ENCODE measurements at places on chromosomes 2 and 18.

DNA sequence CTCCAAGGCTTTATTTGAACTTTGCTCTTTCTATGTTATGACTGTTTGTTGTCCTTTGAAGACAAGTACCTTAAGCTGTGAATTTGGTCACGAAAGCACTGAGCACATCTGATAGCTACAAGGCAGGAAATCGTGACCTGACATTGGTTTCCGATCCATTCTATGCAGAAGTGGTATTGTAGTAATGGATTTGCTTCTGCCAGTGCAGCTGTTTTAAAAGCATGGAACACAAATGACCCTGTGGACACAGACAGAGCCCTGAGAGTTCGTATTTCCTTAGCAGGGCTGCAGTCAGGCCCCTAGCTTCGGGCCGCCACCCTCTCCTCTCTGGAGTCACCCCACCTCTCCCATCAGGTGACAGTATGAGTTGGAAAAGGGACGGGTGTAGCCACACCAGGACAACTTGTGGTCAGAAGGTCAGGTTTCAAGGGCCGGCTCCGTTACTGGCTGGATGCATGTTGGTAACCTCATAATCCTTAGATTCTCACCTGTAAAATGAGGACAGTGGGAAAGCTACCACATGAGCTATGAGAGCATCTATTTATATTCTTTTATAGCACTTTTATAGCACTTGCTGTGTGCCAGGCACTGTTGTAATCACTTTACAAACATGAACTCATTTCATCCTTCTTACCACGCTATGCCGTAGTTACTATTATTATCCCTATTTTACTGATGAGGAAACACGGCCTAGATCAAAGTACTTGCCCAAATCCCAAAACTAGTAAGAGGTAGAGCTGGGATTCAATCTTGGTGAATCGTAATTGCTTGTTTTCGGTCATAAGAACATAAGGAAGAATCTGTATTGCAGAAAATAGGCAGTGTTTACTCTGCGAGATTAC is 70.2 kb downstream of the SPATS2L start:
- peak; percentile 89 for DNase-seq

DNA sequence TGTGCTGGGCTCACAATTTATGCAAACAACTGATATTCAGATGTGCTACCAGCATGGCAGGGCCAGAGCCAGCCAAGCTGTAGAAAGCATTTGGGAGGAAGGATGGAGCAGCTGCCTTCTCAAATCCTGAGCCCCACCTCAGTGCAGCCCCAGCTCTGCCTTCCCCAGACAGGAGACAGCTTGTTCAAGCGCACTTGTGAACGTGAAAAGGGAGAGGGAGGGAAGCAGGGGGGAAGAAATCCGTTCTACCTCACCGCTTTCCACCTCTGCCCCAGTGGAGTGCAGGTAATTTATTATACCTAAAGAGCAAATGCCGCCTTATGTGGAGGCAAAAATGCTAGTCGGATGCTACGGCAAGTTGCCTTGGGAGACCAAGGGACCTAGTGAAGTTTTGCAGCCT is 66.0 kb upstream of the SLC14A2 start:
- no peak for DNase-seq

- no peak for DNase-seq
Measured at GRCh38 chr18:10111191-10111590, 197.4 kb downstream of the VAPA start.

DNA sequence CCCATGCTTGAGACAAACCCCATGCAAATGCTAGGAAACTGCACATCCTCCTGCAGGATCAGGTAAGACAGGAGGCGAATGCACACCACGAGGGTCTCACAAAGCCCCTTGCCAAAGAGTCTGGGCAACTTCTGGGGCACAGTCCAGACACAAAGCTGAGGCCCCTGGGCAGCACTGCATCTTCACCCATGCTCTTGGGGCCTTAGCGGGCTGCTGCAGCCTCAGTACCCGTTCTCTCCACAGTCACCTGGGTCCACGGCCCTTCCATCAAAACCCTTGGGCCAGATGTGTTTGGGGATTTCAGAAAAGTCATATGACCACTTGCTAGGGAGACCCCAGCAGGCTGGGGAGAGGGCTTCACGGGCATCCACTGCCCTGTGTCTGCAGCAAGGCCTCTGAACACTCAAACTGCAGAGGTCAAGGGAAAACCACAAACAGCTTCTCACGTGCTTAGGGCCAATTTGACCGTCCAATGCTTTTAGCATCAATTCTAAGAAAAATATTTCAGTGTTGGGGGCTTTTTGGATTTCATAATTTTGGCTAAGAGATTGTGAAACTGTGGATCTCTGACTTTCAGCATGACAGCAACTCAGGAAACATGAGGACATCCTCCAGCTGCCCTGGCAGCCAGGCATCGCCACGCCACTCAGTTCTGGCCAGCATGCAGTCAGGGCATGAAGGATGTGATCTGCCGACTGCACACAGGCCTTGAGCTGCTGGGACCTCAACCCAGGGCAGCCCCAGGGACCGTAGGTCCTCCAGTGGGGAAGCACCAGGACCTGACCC is 20.0 kb downstream of the PASK start:
- no peak for DNase-seq

DNA sequence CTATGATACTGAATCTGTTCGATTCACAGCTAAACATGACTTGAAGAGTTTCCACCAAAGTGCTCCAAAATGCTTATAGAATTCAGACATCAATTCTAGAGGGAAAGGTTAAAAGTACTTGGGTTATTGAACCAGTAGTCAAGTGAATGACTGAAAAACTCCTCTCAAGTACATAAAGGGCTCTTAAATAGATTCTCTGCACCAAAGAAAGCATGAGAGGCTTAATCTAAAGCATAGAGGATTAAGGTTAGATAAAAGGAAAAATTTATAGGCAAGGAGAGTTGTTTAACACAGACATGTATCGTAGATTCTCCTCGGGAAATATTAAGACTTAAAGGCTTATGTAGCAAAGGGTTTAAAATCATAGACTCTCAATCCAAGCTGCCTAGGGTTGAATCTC is 701.4 kb downstream of the ERBB4 start:
- no peak for DNase-seq

- no peak for DNase-seq
Measured at GRCh38 chr2:233260661-233261060, 9.2 kb downstream of the ATG16L1 start.

DNA sequence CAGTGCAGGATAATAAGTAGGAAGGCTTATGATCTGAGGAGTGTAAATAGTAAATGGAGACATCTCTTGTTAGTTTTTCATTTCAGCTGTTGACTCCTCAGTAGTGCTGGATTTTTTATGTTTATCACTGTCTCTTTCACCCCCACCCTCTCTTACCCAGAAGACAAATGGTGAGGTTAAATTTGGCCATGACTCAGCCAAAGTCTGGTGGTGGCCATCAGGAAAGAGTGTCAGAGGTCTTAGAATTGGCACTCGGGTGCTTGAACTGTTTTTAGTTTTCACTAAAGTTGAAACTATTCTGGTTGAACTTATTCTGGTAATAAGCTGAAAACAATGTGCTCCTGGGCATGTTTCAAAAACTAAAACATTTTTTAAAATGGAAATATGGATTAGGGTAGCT is 123.3 kb downstream of the FHOD3 start:
- no peak for DNase-seq

- no peak for DNase-seq
Measured at GRCh38 chr2:239793836-239794235, 231.3 kb downstream of the NDUFA10 start.

DNA sequence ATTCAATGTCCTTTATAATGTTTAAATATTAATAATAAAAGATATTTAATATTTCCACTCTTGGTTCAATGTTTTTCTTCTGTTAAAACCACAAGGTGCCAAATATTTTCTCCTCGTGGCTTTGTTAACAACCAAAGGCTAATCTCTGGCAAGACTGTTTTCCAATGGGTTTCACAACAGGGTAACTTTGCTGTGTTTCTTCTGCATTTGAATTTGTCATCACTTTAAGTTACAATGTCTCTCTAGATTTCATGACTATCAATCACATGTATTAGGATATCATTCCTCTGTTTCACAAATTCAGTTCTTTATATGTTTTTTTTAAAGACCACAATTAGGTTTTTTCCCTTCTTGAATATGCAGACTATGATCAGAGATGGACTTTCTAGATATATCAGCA is 469.8 kb upstream of the ACVR2A start:
- DNase-seq: no peak

GRCh38 chr2:134432435-134432883 is 178.6 kb downstream of the MGAT5 start:
- no peak for DNase-seq

DNA sequence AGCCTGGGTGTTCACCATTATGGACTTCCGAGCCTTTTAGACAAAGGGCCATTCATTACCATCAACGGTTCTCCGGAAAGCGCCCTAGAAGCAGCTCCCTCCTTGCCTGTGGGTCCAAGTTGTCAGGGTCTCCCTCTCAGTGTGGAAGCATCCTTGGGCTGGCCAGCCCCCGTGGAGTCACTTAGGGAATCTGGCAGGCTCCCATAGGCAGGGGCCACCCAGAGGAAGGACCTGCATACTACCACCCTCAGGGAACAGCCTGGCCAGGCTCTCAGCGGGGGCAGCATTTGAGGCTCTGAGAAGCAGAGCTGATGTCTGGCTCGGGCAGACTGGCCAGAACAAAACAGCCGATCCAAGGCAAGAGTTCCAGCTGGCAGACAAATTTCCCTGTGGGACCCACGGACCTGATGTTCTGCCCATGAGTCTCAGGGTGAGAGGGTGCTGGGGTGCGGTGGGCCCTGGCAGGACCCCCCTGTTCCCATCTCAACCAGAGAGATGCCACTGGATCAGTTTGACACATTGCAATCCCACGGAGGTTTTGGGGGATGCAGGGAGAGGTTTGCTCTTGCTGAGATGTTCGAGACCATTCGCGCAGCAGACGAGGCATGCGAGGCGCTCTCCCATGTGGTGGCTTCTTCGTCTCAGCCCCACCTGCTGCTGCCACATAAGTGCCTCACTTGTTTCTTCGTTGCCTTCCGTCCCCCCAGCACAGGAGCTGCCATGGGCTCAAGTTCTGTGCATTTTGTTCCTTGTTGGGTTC is 56.9 kb downstream of the ACKR3 start:
- DNase-seq: no peak

- peak; percentile 46 for DNase-seq
Measured at GRCh38 chr18:42414756-42415454, 459.9 kb downstream of the PIK3C3 start.

DNA sequence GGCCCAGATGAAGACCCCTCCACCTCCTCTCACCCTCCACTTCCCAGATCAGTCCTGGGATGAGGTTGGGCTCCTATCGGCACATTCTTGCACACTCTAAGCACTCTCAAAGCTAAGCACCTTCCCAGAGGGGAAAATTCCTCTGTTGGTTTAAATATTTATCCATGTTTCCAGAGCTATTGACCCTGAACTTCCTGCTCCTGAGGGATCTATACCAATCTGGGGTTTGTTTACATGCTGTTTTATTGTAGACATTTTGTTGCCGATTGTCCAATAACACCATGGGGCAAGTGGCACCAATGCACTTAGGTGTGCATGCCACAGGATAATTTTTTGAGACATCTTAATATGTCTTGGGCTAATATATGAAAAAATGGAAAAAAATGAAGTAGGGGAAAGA is 476.2 kb downstream of the SLC4A3 start:
- DNase-seq: no peak

Data from LNCaP clone FGC (cell line).